Pancreas (tissue), 10 donors: ENCODE measurements at places on chromosomes 3 and 15. TPM values are rescaled to one million over a fixed set of nuclear protein-coding genes. Genes with fewer than 3 reads are reported as not detected.

NLGN1 gene
- polyA plus RNA-seq: 0.49 TPM

C2CD4A gene
- polyA plus RNA-seq: 2.2 TPM

ROBO1 gene
- polyA plus RNA-seq: 0.87 TPM

PP2D1 gene
- not detected for polyA plus RNA-seq

CHDH gene
- 9.3 TPM for polyA plus RNA-seq

TAMM41 gene
- 11.3 TPM for polyA plus RNA-seq

WWTR1 gene
- polyA plus RNA-seq: 18.9 TPM

AGBL1 gene
- polyA plus RNA-seq: not detected

TGFBR2 gene
- polyA plus RNA-seq: 28.6 TPM

LTF gene
- polyA plus RNA-seq: 6.9 TPM

BNC1 gene
- polyA plus RNA-seq: 0.02 TPM

IQCF5 gene
- not detected for polyA plus RNA-seq

STAC gene
- polyA plus RNA-seq: 0.19 TPM

IL12A gene
- polyA plus RNA-seq: 2.2 TPM

RNU5B-1 gene
- polyA plus RNA-seq: not detected

EPB42 gene
- not detected for polyA plus RNA-seq
